Kidney (tissue), 22 donors: ENCODE measurements at places on chromosomes 16 and 17. TPM values are rescaled to one million over a fixed set of nuclear protein-coding genes. Genes with fewer than 3 reads are reported as not detected.

TEKT5 gene
- 0.57 TPM for total RNA-seq

AOC3 gene
- total RNA-seq: 40.6 TPM

- DNase-seq: no peak
Observed at GRCh38 chr16:82240111-82240510, 70.1 kb upstream of the MPHOSPH6 start.

DNA sequence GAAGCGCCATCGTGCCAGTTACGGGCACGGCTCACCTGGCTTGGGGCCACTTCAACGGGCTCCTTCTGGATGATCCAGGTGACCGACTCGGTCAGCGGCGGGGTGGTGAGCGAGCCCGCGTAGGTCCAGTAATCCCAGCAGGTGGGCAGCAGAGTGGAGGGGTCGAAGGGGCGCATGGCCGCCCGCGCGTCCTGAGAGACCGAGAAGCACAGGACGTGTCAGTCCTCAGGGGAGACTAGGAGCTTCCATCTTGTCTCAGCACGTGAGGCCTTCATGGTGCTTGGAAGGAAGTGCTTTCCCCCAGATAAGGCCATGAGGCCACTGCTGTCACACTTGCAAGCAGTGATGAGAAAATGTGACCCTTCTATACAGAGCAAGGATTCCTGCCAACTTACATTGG is 22.5 kb upstream of the SLC7A5 start:
- no peak for DNase-seq

GRCh38 chr16:49523435-49524159 is 150.0 kb downstream of the C16orf78 start:
- DNase-seq: no peak
